ENCODE measurements at places on chromosomes 3 and 15.

DNA sequence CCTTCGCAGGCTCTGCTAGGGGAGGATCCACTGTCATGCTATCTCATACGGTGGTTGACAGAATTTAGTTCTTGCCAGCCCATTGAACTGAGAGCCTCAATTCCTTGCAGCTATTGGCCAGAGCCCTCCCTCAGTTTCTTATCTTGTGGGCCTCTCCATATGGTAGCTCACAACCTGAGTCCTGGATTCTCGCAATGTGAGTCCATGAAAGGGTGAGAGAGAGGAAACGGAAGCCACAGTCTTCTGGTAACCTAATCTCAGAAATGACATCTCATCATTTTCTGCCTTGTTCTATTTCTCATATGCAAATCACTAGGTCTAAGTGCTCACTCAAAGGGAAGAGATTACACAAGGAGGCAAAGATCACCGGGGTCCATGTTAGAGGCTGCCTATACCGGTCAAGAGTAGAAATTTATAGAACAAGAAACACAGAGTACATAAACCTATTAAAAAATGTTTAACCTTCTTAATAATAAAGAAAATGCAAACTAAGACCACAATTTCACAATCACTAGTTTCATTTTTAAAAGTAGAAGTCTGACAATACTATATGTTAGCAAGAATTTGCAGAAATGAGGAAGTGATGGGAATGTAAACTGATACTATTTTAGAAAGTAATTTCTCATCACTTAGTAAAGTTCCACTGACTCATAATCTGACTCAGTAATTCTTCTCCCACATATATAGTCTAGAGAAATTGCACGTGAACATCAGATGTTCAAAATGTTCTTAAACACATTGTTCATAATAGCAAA, 378.4 kb upstream of the AGTR1 start:
- no peak for DNase-seq

DNA sequence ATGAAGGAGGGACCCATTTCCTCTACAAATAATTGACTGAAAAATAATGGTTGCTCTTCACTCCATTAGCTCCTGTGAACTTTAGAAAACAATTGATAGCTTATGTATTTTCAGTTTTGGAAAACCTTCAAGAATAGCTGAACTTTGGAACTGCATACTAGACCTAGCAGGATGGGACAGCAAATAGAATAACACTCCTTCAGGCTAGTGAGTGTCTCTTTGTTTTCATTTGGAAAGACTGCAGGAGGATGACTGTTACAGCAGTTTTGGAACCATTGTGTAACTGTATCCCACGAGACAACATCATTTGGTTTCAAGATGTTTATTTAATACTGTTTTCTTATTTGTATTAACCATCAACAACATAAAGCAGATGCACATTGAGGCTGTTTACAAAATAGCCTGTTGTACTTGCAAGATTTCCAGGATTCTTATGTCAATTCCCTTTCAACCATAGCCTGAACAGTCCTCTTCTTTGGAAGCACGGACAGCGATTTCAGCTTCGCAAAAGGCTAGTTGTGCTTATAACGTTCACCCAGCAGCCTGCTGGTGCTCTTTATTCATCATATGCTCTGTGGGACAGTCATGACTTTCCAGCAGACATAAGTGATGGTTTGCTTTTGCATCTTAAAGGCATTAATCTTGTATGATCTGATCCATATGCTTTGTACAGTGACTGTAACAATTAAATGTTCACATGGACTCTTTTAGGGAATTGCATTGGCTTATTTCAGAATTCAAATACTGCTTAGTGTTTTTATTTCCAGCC, 335.5 kb downstream of the IL5RA start:
- DNase-seq: no peak

- DNase-seq: no peak
Measured at GRCh38 chr15:74194572-74195559, 7.7 kb downstream of the STRA6 start.

- peak; percentile 81 for DNase-seq
Measured at GRCh38 chr3:27677565-27677964, 44.6 kb downstream of the EOMES start.

DNA sequence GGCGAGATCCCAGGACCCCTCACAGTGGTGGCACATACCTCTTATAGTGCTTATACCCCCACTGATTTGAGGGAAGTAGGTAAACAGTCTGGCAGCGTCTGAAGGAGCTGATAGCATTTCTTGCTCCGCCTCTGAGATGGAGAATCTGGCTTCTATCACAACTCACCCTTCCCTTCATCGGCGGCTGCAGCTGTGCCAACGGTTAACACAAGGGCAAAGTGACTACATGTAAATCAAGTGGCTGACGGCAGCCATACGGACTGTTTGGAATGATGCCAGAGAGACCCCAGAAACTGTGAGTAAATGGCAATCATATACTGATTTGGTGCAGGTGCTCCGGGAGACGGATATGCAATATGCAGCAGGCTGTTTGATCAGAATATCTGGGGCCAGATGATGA, 66.8 kb upstream of the UNC13C start:
- no peak for DNase-seq

GRCh38 chr3:98545940-98546339, 14.2 kb downstream of the GPR15 start:
- no peak for DNase-seq

DNA sequence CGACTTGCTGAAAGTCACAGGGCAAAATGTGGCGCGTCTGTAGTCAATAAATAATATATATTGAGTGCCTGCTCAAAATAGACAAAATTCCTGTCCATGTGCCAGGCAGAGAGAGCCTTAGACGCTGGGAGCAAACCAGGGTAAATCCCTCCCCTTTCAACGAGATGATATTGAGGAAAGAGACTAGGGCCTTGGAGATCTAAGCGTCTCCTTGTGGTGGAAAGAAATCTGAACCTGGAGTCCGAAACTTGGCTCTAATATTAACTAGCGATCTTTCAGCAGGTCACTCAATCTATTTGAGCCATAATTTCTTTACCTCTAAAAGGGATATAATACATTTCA, 348 bp upstream of the DPP8 start:
- DNase-seq: no peak

DNA sequence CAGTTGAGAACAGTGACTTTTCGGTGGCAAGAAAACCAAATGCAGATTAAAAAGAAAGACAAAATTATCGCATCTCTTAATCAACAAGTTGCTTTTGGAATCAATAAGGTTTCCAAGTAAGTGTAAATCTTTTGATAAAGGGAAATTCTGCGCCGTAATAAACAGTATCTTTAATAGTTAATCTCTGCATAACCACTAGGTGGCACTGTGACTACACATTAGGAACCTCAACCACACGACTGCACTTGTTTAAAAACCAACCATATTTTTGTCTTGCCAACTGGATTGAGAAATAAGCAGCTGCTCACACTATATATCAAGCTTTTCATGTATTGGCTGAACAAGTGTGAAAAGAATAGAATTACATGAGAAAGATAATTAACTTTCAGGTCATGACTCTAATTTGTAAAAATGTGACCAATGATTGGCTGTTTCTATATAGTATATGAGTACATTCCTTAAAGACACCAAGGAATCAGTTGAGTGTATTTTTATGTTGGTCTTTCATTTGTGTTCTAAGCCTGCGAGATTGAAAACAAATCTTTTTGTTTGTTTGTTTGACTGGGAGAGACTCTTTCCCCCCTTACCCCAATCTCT, 72.7 kb downstream of the DZIP3 start:
- DNase-seq: no peak

DNA sequence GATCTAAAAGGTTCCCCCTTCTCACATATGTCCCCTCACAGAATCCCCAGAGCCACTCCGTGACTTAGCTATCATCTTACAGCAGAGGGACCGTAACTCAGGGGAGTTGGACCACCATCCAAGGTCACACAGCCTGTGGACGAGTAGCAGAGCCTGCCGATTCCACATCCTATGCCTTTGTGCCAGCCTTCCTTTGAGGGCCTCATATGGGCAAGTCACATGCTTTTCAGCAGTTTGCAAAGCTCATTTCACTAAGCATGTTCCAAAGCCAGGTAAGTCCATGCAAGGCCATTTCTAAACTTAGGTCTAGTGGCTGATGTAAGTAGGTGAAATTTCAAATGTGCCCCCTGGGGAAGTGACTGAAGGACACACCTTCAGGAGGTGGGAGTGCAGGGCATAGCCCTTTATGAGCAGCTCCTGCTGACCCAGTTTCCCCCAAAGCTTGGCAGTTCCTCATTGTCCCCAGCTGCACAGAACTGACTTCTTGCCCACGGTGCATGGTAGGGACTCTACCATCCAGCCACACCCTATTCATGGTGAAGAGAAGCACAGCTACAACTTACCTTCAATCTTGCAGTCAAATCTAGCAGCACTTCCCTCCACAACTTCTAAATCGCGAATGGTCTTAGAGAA, 33.3 kb upstream of the HACD2 start:
- DNase-seq: no peak

DNA sequence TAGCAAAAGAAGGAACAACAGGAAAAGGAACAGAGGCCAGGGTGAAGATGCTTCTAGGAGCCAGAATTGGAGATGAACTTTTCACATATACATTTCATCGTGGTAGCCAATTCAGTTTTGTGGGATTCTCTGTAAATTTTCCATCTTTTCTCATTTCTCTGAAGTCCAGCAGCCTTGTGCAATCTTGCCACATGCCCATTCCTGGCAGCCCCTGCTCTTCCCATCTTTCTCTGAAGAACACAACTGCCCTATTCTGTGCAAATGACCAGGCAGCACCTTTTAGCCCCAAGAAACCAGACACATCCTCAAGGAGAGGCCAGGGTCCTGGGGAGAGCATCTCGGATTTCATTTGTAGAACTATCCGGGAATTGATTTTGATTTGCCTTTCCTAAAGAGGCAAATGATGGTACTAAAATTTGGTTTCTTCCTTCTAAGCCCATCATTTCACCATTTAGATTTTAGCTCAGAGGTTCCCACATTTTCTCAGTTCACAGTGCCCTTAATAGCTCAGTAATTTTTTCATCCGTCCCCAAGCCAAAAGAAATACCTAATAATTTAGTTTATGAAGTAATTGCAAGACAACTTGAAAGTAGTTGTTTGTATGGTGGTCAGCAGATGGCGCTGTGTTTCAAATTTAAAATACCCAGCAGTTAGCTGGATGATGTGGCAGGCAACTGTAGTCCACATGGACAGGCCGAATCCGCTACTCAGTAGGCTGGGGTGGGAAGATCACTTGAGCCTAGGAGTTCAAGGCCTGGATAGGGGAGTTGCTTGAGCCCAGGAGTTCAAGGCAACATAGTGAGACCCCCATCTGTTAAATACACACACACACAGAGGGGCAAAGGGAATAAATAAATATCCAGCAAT, 61.3 kb upstream of the ACKR4 start:
- peak; percentile 84 for DNase-seq

GRCh38 chr15:100735129-100736053, 133.0 kb downstream of the ASB7 start:
- DNase-seq: no peak

DNA sequence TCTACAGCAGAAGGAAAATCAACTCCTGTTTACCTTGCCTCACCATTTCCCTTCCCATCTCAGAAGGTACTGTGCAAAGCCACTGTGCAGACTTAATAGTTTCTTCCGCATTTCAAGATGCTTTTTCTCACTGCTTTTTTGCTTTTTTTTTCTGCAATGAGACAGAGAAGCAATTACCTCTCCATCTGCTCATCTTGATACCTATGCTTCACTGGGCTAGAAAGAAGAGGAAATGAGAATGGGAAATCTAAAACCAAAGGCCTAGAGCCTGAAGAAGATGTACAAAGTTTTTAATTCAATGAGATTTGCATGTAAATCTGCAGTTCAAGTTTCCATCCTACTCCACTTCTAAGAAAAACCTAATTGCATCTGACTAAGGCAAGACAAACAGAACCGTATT, 238.1 kb upstream of the SETMAR start:
- DNase-seq: no peak

DNA sequence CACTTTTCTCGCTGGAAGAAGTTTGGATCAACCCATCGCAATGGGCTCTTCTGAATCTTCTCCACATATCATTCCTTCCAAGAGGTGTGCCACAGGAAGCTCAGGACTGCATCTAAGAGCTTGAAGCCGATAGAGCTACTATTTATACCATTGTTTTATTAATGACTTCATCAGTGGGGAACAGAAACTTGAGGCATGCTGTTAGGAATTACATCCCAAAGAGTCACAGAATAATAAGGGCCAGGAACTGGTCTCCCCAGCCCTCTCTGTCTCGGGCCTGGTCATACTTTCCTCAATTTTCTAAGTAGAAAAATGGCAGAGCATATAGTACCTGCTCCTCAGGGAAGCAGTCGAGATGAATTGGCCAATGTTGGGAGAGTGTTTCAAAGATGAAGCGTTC, 16.9 kb upstream of the C15orf61 start:
- no peak for DNase-seq

DNA sequence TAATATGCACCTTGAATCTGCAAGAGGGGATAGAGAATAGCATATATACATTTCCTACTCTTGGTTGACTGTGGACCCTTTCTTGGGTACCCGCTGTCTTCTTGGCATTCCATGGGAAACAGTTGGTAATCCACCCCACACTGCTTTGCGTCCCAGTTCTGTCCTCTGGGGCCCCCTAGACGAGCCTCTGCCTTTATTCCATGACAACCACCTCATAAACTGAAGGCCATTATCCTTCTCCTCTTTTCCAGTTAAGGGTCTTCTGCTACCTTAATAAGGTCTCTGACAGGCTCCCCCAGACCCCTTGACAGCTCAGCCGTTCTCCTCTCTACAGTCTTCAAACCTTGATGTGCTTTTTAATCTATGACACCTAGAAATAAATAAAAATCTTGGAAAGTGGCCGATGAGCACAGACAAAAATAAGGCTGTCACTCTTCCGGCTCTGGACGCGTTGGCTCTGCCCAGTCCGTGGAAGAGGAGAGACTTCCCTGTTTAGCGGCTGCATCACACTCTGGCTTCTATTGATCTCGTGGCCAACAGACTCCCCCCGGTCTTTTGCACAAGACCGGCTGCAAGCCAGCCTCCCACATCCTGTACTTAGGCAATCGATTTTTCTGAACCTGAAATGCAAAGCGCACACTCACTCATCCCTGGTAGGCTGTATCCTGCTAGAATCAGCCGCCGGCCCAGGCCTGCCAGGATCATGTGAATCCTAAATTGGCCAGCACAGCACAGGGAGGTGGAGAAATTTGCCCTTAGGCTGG, 251.0 kb upstream of the TLE3 start:
- DNase-seq: peak; percentile 72

- no peak for DNase-seq
Measured at GRCh38 chr3:139327861-139328260, 16.0 kb upstream of the MRPS22 start.

- DNase-seq: no peak
Measured at GRCh38 chr3:29610781-29611180, 329.9 kb downstream of the RBMS3 start.

GRCh38 chr3:112074616-112075497, 11.3 kb upstream of the C3orf52 start:
- DNase-seq: no peak

- DNase-seq: no peak
Measured at GRCh38 chr3:184620475-184621119, 59.0 kb downstream of the EPHB3 start.

- no peak for DNase-seq
Measured at GRCh38 chr3:133853063-133853924, 42.4 kb downstream of the RAB6B start.

Measured in sigmoid colon (tissue), 7 donors.